ENCODE measurements at places on chromosomes 3 and 15. TPM values are rescaled to one million over a fixed set of nuclear protein-coding genes. Genes with fewer than 3 reads are reported as not detected.

DNA sequence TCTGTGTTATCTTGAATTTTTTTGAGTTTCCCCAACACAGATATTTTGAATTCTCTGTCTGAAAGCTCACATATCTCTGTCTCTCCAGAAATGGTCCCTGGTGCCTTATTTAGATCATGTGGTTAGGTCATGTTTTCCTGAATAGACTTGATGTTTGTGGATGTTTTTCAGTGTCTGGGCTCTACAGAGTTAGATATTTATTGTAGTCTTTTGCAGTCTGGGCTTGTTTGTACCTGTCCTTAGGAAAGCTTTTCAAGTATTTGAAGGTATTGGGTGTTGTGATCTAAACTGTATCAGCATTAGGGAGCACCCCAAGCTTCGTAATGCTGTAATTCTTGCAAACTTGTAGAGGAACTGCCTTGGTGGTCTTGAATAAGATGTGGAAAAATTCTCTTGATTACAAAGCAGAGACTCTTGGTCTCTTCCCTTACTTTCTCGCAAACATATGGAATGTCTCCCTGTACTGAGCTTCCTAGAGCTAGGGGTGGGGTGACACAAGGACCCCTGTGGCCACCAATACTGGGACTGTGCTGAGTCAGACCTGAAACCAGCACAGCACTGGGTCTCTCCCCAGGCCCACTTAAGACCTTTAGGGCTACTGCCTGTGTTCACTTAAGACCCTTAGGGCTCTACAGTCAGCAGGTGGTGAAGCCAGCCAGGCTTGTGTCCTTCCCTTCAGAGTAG, 26.5 kb downstream of the TM4SF18 start:
- DNase-seq = no peak
- H3K4me1 ChIP-seq = no peaks in the 10 kb centered on the region
- H3K4me3 ChIP-seq = no peak overlapping the region
- H3K27ac ChIP-seq = no peak overlapping the region
- no peaks in the 10 kb centered on the region for H3K36me3 ChIP-seq

GRCh38 chr3:168807448-168807847, 711.7 kb upstream of the GOLIM4 start:
- no peaks in the 10 kb centered on the region for H3K36me3 ChIP-seq
- DNase-seq = no peak
- H3K27me3 ChIP-seq = no peaks in the 10 kb centered on the region
- no peak overlapping the region for H3K4me3 ChIP-seq

The CATSPER2 gene
- 16.2 TPM for total RNA-seq

DNA sequence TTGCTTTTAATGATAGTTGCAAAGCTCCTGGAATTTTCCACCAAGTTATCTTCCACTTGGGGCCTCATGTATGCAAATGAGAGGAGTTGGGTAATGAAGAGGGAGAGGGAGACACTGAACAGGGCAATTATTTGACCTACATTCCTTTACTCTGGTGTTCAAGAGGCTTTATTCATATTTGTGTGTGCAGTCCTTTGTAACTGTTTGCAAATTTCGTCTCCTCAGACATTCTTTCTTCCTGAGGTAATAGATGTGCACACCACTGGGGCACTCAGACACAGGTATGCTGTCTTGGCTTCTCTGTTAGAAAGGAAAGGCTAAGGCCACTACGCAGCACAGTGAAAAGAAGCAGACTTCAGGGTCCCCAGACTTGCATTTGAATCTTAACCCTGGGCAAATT, 189.7 kb upstream of the IL12A start:
- H3K4me1 ChIP-seq = no peaks in the 10 kb centered on the region
- peak overlapping the region; percentile 17 for H3K27ac ChIP-seq
- DNase-seq = no peak
- no peaks in the 10 kb centered on the region for H3K27me3 ChIP-seq

The LYZL4 gene
- total RNA-seq = not detected

The GOLGA6L6 gene
- total RNA-seq = not detected

GRCh38 chr3:71616571-71617021, 33.1 kb upstream of the FOXP1 start:
- H3K4me3 ChIP-seq = no peak overlapping the region
- no peak for DNase-seq
- H3K4me1 ChIP-seq = peaks cover 16% of the 10 kb centered on the region
- H3K27me3 ChIP-seq = no peaks in the 10 kb centered on the region
- H3K36me3 ChIP-seq = no peaks in the 10 kb centered on the region
- no peak overlapping the region for H3K27ac ChIP-seq

- H3K4me3 ChIP-seq = no peak overlapping the region
- H3K27ac ChIP-seq = no peak overlapping the region
- H3K36me3 ChIP-seq = no peaks in the 10 kb centered on the region
- peaks cover 12% of the 10 kb centered on the region for H3K4me1 ChIP-seq
- DNase-seq = no peak
Observed at GRCh38 chr15:41013691-41014414, 60.6 kb downstream of the CHAC1 start.

DNA sequence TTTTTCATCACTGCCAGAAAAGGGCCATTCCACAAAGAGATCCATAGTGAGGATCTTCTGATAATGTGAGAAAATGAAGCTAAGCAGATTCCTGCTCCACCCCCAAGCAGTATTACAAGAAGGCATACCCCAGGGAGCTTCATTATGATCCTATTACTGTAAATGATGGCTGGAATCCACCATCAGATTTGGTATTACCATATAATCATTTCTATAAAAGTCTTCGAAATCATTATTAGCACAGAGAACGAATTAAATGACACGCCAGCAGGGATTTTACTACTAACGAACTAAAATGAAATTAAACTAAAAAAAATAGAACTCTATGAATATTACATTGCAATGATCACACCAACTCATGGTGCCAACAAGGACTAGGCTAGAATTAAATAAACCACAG, 24.4 kb downstream of the TRIM42 start:
- no peak overlapping the region for H3K4me3 ChIP-seq
- H3K27ac ChIP-seq = no peak overlapping the region
- no peak for DNase-seq
- H3K4me1 ChIP-seq = no peaks in the 10 kb centered on the region

DNA sequence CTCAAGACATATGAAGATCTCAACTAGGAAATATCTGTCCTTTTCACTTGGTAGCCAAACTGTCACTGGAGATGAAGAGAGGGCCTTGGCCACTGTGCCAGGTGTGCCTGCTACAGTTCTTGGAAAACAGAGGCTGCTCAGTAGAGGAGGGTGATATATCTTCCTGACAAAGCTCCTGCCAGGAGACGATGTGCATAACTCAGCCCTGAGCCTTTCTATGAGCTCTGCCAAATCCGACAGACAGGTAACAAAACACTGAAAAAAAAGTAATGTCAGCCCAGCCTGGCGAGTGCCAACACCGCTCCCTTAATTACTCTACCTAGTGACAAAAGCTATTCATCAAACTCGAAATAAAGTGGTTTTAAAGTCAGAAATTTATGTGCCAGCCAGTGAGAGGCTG, 123.2 kb downstream of the MFSD1 start:
- DNase-seq = no peak
- no peaks in the 10 kb centered on the region for H3K36me3 ChIP-seq
- H3K4me3 ChIP-seq = no peak overlapping the region
- H3K27me3 ChIP-seq = no peaks in the 10 kb centered on the region
- no peaks in the 10 kb centered on the region for H3K4me1 ChIP-seq

GRCh38 chr3:57158813-57159738, 6.1 kb downstream of the IL17RD start:
- H3K4me1 ChIP-seq = peaks cover 18% of the 10 kb centered on the region
- H3K36me3 ChIP-seq = no peaks in the 10 kb centered on the region
- no peak for DNase-seq
- H3K27ac ChIP-seq = no peak overlapping the region
- no peaks in the 10 kb centered on the region for H3K27me3 ChIP-seq

The SH2D7 gene
- total RNA-seq = not detected

The RAB5A gene
- total RNA-seq = 35.3 TPM

- no peak for DNase-seq
- H3K36me3 ChIP-seq = no peaks in the 10 kb centered on the region
- H3K4me1 ChIP-seq = peaks cover 15% of the 10 kb centered on the region
- no peak overlapping the region for H3K4me3 ChIP-seq
- no peaks in the 10 kb centered on the region for H3K27me3 ChIP-seq
- no peak overlapping the region for H3K27ac ChIP-seq
Observed at GRCh38 chr3:46664188-46664970, 29.1 kb downstream of the ALS2CL start.

GRCh38 chr3:158085358-158085757, 20.9 kb downstream of the SHOX2 start:
- H3K27ac ChIP-seq = no peak overlapping the region
- no peaks in the 10 kb centered on the region for H3K27me3 ChIP-seq
- no peaks in the 10 kb centered on the region for H3K36me3 ChIP-seq
- no peaks in the 10 kb centered on the region for H3K4me1 ChIP-seq

The KCNMB2 gene
- total RNA-seq = not detected

GRCh38 chr3:188206787-188207186, 52.8 kb downstream of the LPP start:
- no peak for DNase-seq
- no peak overlapping the region for H3K27ac ChIP-seq

The TICRR gene
- total RNA-seq = under 0.01 TPM

The SCG5 gene
- 49.4 TPM for total RNA-seq

GRCh38 chr3:51873876-51874275, 1.5 kb downstream of the IQCF5 start:
- no peaks in the 10 kb centered on the region for H3K4me1 ChIP-seq
- H3K36me3 ChIP-seq = no peaks in the 10 kb centered on the region
- H3K27ac ChIP-seq = no peak overlapping the region
- no peak overlapping the region for H3K4me3 ChIP-seq

GRCh38 chr15:25346371-25346770, 92.5 kb downstream of the UBE3A start:
- no peaks in the 10 kb centered on the region for H3K27me3 ChIP-seq
- no peak overlapping the region for H3K27ac ChIP-seq
- H3K4me1 ChIP-seq = no peaks in the 10 kb centered on the region
- H3K36me3 ChIP-seq = no peaks in the 10 kb centered on the region
- H3K4me3 ChIP-seq = no peak overlapping the region

The EPHB1 gene
- not detected for total RNA-seq

The GUCA1C gene
- 0.99 TPM for total RNA-seq

- H3K4me3 ChIP-seq = no peak overlapping the region
- no peaks in the 10 kb centered on the region for H3K4me1 ChIP-seq
- H3K27ac ChIP-seq = no peak overlapping the region
- no peak for DNase-seq
- H3K27me3 ChIP-seq = no peaks in the 10 kb centered on the region
- H3K36me3 ChIP-seq = no peaks in the 10 kb centered on the region
Observed at GRCh38 chr15:96969732-96970710, 639.5 kb downstream of the NR2F2 start.

DNA sequence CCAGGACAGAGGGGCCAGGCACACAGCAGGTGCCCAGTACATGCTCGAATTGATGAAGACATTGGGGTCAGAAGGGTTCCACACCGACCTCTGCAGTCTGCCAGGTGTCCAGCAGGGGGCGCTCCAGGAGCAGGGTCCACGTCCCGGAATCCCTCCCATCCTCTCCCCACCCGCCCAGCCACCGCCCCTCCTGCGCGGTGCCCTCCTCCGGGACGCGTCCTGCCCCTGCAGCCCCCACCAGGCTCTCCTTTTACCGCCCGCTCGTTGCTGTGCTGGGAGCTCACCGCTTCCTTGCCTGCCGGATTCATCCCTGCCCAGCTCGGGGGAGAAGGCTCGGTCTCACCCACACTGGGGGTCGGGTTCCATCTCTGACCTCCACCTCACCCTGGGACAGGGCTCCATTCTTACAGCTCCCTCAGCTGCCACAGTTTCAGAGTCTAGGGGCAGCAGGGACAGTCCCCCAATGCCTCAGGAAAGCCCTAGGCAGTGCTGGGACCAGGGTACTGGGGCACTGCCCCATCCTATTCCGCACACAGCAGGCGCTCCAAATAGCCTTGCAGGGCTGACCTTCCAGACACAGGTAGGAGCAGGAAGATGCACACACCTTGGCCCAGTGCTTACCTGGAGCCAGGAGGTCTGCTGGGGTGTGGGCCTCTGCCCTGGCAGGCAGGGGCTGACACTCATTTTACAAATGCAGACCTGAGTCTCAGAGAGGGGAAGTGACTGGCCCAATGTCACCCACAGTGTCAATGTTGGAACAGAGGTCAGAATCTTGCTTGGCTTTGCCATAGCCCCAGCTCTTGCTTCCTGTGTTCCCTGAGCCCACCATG, 31.0 kb downstream of the GRIP2 start:
- H3K27me3 ChIP-seq = no peaks in the 10 kb centered on the region
- DNase-seq = peak; percentile 74
- H3K27ac ChIP-seq = no peak overlapping the region
- no peaks in the 10 kb centered on the region for H3K4me1 ChIP-seq

GRCh38 chr15:74680456-74680855, 15.4 kb downstream of the EDC3 start:
- no peak overlapping the region for H3K27ac ChIP-seq
- H3K4me3 ChIP-seq = no peak overlapping the region
- H3K36me3 ChIP-seq = no peaks in the 10 kb centered on the region
- no peaks in the 10 kb centered on the region for H3K4me1 ChIP-seq
- H3K27me3 ChIP-seq = no peaks in the 10 kb centered on the region
- DNase-seq = no peak

DNA sequence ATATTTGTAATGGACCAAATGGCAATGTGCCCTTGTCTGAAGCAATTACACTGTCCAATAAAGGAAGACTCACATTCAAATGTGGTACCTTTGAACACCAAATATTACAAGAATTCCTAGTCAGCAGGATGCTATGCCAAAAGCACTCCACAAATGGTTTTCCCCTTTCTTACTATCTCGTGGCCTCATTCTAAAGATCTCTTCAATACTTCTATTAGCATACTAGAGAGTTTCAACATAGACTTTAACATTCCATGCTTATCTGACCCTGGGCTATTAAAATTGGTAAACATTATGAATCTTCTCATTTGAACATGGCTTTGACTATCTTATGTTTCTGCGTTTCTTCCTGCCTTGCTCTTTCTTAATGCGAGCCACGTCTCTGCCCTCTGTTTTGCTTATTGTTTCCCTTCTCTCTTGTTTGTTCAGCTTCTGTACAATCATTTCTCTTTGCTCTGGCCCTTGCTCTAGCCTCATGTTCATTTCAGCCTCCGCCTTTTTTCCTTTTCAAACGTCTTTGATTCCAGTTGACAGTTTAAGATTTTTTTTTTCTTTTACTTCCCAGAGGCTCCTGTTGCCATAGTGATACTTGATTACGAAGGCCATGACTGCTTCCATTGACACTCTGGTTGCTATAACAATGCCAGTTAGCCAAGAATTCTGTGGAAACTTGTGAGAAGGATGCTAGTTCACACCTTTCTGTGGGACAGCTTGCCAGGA, 49.5 kb upstream of the SLC9A9 start:
- no peak for DNase-seq
- H3K27me3 ChIP-seq = no peaks in the 10 kb centered on the region
- H3K27ac ChIP-seq = no peak overlapping the region
- no peaks in the 10 kb centered on the region for H3K36me3 ChIP-seq
- H3K4me3 ChIP-seq = no peak overlapping the region

DNA sequence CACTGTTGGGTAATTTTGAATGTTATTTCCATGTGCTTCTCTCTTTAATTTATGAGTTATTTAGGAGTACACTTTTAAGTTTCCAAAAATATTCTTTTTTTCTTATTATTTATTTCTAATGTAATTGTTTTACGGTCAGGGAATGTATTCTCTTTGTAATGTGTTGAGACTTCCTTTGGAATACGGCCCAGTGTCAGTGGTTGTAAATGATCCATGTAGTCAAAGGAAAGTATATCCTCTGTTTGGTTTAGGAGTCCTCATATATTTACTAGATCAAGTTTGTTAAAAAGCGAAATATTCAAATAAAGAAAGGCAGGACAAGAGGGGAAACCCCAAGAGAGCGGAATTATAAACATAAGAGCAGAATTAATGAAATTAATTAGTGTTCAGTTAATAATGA, 49.0 kb upstream of the ADGRG7 start:
- no peaks in the 10 kb centered on the region for H3K36me3 ChIP-seq
- H3K27ac ChIP-seq = no peak overlapping the region
- no peaks in the 10 kb centered on the region for H3K4me1 ChIP-seq

GRCh38 chr15:63049783-63050371, 7.3 kb downstream of the TPM1 start:
- H3K27me3 ChIP-seq = no peaks in the 10 kb centered on the region
- H3K27ac ChIP-seq = peak overlapping the region; percentile 93
- H3K4me3 ChIP-seq = no peak overlapping the region
- H3K36me3 ChIP-seq = no peaks in the 10 kb centered on the region

Data from body of pancreas (tissue), 4 donors.